ENCODE measurements at places on chromosomes 4 and X. TPM values are rescaled to one million over a fixed set of nuclear protein-coding genes. Genes with fewer than 3 reads are reported as not detected.

SPATA4 gene
- total RNA-seq: 10.2 TPM

CACNA1F gene
- total RNA-seq: not detected

PTPN13 gene
- 24.6 TPM for total RNA-seq

CT55 gene
- 2.5 TPM for total RNA-seq

FRMD7 gene
- not detected for total RNA-seq

DUSP21 gene
- not detected for total RNA-seq

TENM3 gene
- total RNA-seq: 52.3 TPM

MSX1 gene
- total RNA-seq: 2.2 TPM

JCHAIN gene
- 0.62 TPM for total RNA-seq

GPAT3 gene
- 3.7 TPM for total RNA-seq

MAGEC1 gene
- 8.6 TPM for total RNA-seq

LANCL3 gene
- 0.74 TPM for total RNA-seq

FANCB gene
- total RNA-seq: 5.1 TPM

CTAG1A gene
- 11.8 TPM for total RNA-seq

C4orf36 gene
- not detected for total RNA-seq

COX18 gene
- total RNA-seq: 31.3 TPM

ARHGAP36 gene
- total RNA-seq: 1.6 TPM
